ENCODE measurements at places on chromosomes 4 and X.

GRCh38 chr4:1711571-1712215 lies 426 bp downstream of the SLBP start:
- no peak for DNase-seq

GRCh38 chrX:39248330-39248729 lies 447.1 kb downstream of the MID1IP1 start:
- no peak for DNase-seq

DNA sequence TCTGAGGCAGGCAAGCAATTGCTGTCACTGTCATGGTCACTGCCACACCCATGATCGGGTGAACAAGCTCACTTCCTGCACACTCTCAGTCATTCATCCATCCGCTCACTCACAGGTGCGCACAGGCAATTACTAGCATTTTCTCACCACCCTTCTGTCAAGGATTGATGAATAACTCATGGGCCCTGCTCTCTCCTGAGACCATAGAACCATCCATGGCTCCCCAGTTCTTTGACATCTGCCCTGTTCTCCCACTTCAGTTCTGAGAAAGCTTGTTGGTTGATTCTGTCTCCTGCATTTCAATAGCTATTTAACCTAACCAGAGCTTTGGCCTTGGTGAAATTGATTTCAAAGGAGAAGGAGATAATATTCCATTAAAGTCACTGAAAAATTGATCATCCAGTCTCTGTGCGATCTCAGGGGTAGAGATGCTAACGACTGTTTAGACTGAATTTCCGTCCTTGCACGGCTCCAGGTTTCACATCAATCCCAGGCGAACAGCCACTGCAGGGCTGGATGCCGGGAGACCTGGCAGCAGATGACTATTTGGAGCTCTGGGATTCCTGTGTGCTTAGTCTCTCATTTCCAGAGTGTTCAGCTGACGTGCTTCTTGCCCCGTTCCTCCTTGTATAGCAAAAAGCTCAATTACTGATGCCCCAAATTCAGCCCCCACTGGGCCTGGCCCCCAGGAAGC lies 36.9 kb upstream of the ADRA2C start:
- peak; percentile 17 for DNase-seq

GRCh38 chr4:138445098-138445497 lies 202.9 kb upstream of the SLC7A11 start:
- DNase-seq: peak; percentile 41

GRCh38 chr4:141011901-141012315 lies 121.4 kb downstream of the RNF150 start:
- no peak for DNase-seq

GRCh38 chr4:141220271-141220670 lies 424 bp upstream of the ZNF330 start:
- DNase-seq: no peak

Data from AG04449 (cell line).